ENCODE measurements at places on chromosomes 3 and 15.

DNA sequence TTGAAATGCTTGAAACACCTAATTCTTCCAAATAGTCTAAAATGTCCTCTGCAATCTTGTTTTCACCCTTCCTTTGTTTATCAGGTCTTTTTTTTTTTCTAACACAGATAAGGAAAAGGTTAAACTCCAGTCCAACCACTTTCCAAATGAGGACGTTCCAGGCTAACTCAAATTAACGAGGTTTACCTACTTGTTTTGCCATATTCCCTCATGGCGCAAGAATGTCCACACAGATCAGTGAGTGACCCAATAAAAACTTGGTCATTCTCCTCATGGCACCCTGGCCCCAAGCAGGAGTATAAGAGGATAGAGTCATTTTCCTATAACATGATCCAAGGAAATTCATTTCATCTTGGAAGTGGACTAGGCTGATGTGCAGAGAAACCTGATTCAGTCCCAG lies 6.6 kb upstream of the LIPC start:
- no peak for DNase-seq

DNA sequence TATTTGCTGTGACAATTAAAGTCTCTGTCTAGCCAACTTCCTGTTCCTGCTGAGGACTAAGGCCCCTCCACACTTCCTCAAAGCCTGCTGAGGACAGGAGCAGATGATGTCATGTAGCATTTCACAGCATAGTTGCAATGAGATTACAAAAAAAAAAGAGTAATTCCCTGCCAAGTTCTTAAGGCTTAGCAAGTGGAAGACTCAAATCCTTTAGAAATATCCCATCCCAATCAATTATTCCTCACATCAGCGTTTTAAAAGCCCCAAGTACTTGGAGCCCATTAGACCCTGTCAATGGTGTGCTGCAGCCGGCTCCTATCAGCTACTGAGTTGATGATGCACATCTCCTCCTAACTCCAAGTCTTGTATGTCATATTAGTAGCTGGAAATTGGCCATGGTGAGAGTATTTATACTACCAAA lies 51.7 kb downstream of the TRANK1 start:
- DNase-seq, result no peak

- no peak for DNase-seq
Measured at GRCh38 chr3:52121813-52122212, 32.4 kb downstream of the POC1A start.

DNA sequence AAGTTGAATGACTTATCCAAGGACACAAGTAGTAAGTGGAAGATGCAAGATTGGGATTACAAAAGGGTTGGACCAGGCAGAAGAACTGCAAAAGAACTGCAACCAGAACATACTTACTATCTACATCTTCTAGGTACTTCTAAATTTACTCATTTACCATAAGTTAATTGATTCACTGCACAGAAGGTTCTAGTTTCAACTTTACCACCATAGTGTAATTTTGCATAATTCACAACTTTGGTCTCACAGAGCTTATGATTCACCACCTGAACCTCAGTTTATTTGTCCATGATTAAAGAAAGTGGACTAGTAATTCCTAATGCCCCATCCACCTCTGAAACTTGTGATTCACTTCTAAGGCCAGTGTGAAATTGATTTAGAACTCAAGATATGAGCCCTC lies 236.8 kb upstream of the UBE2E2 start:
- DNase-seq, result no peak

- DNase-seq, result no peak
Measured at GRCh38 chr3:143035466-143036211, 34.3 kb downstream of the U2SURP start.

DNA sequence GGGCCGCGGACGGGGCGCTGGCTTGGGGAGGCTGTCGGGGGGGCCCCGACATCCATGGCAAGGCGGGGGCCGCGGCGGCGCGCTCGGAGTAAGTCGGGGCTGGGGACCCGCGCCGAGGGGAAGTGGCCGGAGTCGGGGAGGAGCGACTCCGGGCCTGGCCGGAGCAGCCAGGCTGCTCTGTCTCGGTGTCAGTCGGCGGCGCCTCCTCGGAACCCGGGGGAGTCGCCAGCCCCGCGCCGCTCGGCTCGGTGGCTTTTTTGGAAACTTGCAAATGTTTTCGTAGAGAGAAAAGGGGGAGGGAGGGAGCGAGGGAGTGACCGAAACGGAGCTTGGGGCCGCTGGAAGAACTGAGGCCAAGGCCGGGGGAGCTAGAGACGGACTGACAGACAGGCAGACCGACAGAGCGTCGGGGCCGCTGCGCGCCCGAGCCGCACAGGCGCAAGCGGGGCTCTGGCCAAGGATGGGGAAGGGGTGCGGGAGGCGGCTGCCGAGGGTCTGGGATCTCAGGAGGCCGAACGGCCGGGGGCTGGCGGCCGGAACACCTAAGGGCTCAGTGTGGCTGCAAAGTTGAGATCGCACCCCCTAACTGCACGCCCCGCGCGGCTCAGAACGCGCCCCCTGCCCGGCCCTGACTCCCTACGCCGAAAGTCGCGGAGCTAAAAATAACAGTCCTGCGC lies 5.0 kb downstream of the PTH1R start:
- DNase-seq, result peak; percentile 91

- no peak for DNase-seq
Measured at GRCh38 chr3:100650651-100651619, 41.5 kb downstream of the ADGRG7 start.

- peak; percentile 90 for DNase-seq
Measured at GRCh38 chr3:42979044-42979972, at the start of gene GASK1A. Gene GASK1A, plus strand, starts transcription at chr3:42979311. Its CDS starts 332 bp downstream, at chr3:42979643.

DNA sequence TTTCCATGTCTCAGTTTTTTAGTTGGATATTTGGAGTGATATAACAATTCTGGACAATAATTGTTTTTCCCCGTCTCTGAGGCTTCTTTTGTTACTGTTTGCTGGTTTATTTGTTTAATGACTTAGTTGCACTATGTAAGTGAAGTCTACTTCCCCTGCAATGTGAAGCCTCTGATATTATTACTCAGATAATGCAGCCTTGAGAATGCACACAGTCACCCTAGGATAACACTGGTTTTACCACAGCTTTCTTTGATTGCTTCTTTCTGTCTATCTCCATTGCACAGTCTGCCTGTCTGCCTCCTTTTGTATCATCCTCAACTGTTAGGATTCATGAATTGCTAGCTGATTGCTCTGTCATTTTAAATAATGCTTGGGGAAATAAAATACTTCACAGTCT lies 208.7 kb upstream of the ROBO1 start:
- no peak for DNase-seq

- DNase-seq, result no peak
Measured at GRCh38 chr15:70875001-70875782, 17.0 kb downstream of the THAP10 start.

DNA sequence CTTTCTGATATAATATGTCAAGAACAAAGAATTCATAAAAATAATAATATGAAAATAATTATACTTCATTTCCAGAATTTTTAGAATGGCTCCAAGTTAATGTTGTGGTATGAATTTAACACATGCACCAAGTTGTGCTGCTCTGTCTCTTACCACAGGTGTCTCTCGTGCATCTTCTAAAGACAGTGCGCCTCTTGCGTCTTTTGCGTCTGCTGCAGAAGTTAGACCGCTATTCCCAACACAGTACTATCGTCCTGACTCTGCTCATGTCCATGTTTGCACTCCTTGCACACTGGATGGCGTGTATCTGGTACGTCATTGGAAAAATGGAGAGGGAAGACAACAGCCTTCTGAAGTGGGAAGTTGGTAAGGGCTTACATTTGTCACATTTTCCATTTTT lies 246.6 kb downstream of the KCNH8 start:
- no peak for DNase-seq

- DNase-seq, result no peak
Measured at GRCh38 chr15:78904599-78905358, 32.1 kb downstream of the MORF4L1 start.

- peak; percentile 73 for DNase-seq
Measured at GRCh38 chr3:66372681-66373350, 128.0 kb downstream of the LRIG1 start.

DNA sequence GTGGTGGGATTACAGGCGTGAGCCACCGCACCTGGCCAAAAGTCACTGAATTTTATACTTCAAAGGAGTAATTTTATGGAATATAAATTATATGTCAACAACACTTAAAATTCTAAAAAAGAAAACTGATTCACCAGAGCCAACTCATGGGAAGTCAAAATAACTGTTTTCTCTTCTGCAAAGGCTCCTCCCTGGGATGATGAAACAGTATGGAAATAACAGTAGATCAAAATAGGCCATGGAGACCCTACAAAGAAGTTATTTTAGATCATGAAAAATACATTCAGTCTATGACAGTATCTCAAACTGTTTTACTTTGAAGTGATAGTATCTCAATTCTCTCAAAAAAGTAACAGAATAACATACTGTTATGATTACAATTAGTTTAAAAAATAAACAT lies 102.7 kb downstream of the IGSF11 start:
- no peak for DNase-seq

DNA sequence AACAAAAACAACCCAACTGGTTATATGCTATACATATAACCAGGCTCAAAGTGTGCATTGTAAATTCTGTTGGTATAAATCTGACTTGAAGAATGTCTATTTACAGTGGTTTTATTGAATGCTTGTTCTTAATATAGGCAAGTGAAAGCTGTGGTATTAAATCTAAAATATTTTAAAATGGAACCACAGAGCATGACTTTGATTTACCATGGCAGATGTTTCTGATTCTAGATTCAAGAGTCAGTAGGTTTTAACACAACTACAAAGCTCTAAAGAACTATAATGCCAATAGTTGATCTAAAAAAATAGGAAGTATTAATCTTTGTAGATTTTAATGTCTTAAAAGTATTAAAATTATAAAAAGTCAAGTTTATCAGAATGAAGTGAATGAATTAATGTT lies 141.9 kb upstream of the PLSCR5 start:
- no peak for DNase-seq

DNA sequence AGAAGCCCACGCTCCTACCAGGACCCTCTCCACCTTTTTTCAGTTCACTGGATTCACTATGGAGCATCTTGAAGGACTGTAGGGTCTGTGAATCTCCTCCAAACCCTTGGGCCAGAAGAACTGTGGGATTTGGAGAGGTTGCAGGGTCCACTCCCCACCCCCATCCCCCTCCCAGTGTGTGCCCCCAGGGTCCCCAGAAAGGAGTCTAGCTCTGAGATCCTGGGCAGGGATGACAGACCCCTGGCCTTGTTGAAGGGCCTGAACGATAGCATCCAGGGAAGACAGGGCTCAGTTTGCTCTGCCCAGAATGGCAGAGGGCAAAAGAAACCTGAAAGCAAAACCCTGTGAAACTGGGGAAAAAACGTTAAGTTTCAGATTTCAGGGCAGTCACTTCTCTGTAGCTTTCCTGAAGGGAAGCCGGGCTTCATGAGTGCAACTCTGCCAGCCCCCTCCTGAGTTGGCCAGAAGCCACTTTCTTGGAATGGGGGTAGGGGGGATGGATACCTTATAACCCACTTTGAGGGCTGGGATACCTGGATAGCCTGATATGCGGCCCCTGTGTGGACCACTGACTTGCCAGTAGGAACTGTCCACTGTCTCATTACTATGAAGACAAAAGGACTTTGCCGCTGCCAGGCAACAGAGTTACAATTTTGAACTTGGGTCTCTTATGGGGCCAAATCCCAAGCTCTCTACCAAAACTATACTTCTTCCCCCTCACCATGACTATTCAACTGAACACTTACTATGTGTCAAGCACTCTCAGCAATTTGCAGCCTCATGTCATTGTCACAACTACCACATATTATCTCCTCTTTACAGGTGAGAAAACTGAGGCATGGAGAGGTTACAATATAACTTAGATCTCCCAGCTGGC lies 1.6 kb upstream of the CISH start:
- DNase-seq, result no peak

DNA sequence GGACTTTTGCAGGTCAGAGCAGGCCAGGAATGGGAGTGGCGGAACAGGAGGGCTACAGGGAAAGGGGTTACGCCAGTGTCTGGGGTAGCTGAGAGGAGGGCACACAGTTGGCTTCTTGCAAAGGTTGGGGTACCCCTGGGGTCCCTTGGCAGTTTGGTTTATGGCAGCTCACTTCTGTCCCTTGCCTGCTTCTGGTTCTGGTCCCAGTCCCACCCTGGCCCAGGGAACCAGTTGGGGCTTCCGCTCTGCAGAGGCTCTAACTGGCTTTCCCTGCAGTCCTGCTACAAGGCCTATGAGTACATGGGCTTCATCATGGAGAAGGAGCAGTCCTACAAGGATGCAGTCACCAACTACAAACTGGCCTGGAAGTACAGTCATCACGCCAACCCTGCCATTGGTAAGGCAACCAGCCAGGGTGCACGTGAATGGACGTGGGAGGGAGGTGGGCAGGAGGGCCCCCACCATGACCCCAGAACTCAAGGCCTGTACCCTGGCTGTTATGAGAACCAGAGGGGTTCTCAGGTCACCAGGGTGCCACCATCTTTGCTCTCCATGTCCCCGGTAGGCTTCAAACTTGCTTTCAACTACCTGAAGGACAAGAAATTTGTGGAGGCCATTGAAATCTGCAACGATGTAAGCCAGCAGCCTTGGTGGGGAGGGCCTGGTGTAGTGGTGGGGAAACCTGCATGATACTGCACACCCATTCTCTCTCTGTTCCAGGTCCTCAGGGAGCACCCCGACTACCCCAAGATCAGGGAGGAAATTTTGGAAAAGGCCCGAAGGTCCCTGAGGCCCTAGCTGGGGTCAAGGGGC lies 15.2 kb downstream of the CSRNP1 start:
- no peak for DNase-seq

DNA sequence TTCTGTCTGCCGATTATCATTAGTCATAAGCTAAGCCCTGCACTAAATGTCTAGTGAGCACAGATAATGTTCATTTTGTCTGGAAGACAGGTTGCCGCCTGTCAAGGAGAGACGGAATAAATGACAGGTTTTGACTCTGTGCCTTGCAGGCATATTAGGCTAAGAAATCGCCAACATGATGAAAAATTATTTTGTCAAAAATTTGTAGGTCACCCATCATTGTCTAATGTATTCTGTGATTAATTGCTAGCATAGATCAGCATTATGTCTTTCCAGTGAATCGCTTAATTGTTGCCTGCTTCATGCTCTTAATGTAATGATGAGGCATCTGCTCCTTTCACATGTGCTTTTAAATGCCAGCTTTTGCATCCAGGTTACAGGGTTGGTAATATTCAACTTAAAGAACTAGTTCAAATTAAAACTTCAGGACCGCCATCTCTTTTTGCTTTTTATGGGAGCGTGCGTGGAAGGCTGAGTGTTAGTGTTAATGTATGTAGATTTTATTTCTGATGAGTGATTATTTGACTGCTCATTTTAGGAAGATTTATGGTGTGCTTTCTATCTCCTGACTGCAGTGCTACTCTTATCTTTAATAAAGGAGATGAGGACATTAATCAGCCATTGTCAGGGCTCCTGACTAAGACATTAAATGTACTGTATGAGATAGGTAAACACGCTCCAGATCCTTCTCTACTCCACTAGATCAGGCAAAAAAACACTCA lies 120.8 kb upstream of the MEIS2 start:
- no peak for DNase-seq

- DNase-seq, result no peak
Measured at GRCh38 chr3:156017352-156018030, 102.9 kb upstream of the KCNAB1 start.

GRCh38 chr3:123561188-123561587 lies 23.7 kb downstream of the HACD2 start:
- DNase-seq, result no peak

GRCh38 chr3:187713504-187713903 lies 11.1 kb upstream of the RTP2 start:
- DNase-seq, result no peak

- DNase-seq, result no peak
Measured at GRCh38 chr15:55401786-55402246, 6.3 kb downstream of the CCPG1 start.

Data from lower leg skin (tissue), 4 donors.